GM12864 (cell line): ENCODE measurements at places on chromosomes 2 and 18.

DNA sequence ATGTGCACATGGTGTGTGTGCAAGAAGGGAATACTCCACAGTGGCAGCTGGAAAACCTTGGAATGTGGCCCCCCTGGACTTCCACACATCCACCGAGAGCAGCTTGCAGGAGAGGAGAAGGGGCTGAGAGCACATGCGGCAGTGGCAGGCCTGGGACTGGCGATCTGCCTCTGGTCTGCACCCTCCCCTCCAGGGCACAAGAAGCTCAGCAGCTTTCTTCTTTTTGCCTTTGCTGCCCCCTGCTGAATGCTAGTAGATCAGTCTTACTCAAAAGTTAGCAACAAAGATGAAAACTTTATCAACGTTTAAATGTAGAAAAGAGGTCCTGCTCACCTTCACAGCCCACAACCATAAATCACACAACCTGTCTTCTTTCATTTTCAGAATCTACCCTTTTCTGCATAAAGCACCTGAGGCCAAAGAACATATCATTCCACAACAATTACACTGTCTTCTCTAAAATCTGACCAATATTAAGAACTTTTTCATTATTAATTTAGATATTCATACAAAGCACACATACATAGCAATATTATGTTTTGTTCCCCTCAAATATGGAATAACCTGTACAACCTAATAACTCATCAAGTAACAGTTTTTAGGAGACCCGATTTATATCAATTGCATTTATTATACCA is 34.6 kb downstream of the TGFBRAP1 start:
- no peak for DNase-seq

- DNase-seq, result no peak
These were observed 11.2 kb downstream of the ZNF385B start for GRCh38 chr2:179850188-179850587.

GRCh38 chr2:240250985-240251847 is 110.8 kb upstream of the OTOS start:
- no peak for DNase-seq

DNA sequence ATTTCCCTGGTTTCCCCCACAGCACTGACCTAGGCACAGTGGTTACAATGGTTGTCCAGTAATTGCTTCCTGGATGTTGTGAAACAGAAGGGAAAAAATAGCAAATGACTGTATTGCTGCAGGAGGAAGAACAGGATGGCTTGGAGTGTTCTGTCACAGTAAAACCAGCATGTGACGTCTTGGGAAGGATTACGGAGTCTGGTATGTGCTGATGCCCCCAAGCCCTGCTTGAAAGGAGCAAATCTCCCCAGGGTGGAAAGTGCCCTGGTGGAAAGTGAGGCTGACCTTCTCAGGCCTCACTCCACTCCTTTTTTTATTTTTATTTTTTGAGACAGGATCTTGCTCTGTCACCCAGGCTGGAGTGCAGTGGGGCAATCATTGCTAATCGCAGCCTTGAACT is 7.8 kb downstream of the RAB11FIP5 start:
- no peak for DNase-seq

DNA sequence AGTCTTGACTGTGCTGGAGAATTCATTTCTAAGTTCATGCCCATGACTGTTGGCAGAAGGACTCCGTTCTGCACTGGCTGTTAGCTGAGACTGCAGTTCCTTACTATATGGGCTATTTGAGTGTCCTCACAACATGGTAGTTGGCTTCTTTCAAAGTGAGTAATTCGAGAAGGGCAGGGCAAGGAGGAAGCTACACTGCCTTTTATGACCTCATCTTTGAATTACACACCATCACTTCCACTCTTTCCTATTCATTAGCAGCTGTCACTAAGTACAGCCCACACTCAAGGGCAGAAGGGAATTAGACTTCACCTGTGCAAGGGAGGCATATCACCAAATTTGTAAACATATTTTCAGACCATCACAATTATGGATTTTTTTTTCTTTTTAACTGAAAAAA is 55.9 kb upstream of the EPAS1 start:
- no peak for DNase-seq

DNA sequence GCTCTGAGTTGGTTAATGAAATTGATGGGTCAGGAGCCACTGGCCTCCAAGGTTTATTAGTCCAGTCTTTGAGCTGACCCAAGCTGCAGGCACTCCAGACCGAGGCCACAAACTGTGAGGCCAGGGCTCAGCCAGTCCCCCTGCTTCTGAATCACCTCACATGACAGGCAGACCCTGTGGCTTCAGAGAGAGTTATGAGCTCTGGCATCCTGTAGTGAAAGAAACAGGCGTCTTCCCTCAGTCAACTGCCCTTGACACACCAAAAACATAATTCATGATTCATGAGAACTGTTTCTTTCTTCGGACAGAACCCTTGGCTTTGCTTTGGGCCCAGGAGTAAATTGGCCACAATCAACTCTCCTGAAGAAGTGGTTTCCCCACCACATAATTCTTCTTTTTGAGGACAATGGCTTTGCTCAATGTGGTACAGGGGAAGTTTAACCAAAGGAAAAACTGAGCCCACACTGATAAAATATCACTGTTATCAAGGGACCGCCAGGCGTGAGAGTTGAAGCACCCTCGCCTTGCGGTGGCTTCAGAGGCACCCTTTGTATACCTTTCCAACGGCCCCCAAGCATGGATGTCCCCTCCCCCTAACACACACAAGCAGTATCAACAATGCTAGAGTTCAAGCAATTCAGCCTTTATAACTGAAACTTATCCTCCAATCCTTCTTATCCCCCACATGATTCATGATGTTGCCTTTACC is 226.9 kb downstream of the CYRIA start:
- DNase-seq, result no peak

- DNase-seq, result no peak
These were observed 1.4 kb downstream of the GPR35 start for GRCh38 chr2:240626531-240627300.

DNA sequence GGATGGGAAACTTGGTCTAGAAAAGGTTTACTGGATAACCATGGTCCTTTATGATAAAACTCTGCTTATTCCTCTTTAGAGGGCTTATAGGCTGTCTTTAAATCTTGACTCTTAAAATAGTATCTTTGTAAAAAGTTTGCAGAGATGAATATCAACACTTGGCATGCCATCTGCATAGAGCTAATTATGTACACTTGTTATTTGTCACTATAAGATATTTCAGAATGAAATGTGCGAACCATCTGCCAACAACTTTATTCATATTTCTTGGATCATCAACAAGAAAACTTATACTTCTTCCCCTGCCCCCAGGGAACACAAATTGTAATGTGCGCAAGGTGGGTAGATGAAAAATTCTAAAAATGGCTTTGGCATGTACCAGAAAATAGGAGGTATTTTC is 653.0 kb upstream of the CHAC2 start:
- no peak for DNase-seq

DNA sequence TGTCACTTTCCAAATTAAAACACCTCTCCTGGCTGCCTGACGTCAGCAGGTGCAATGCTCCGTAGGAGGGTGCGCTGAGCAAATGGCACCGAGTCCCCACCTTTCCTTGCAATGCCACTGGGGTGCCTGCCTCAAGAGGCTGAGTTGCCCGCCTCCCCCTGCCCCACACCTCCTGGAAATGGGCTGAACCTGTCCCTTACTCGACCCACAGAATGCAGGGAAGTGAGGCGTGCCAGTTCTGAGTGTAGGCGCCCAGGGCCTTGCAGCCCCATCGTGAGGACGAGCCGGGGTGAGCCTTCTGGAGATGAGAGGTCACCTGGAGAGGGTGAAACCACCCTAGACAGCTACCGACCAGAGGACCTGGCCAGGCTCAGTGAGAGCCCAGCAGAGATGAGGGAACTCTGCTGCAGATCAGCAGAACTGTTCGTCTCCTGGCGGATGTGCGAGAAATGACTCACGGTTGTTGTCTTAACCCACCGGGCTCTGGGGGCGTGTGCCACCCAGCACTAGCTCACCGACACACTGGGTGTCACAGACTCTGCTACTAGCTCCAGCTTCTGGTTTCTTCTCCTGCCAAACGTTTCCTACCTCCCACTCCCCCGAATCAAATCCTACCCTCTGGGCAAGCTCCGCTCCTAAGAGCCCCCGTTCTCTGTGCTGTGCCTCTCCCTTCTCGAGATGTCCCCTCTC is 168.7 kb upstream of the HDAC4 start:
- no peak for DNase-seq

GRCh38 chr2:147037048-147037447 is 807.8 kb upstream of the ACVR2A start:
- DNase-seq, result no peak

DNA sequence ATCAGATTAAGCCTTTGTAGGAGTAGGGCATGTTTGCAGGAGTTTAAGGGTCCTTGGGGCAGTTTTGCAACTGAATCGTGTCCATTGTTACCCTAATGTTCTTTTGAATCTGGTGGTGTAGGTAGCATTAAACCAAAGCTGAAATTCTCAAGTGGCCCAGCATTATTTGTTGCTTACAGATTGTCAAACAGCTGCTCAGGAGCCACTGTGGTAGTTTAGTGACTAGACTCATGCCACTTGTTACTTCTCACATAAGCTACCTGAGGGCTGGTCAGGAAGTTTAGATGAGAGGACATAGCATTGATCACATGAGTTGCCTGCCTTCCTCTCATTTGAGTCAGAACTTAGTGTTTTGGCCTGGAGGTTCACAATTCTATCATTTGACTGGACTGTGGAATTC is 157.6 kb downstream of the HAUS1 start:
- no peak for DNase-seq

- no peak for DNase-seq
These were observed 22.4 kb upstream of the ARMC9 start for GRCh38 chr2:231176066-231176465.

GRCh38 chr2:190350371-190350770 is 7.0 kb downstream of the INPP1 start:
- DNase-seq, result no peak

GRCh38 chr2:128178149-128178649 is 87.2 kb downstream of the UGGT1 start:
- no peak for DNase-seq

DNA sequence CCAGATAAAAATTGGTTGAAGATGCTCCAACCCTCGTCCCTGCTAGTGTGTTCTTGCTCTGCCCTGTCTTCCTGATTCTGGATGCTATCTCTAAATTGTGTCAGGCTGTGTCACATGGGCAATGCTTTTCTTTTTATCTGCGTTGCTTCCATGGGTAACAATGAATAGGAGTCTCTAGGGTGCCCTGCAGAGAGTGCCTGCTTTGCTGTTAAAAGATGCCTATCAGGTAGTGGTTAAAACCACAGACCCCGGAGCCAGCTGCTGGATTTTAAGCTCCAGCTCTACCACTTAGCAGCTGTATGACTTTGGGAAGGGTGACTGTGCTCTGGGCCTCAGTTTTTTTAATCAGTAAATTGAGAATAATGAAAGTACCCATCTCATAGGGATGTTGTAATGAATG is 340.3 kb downstream of the PLCL1 start:
- no peak for DNase-seq

- DNase-seq, result no peak
These were observed 89.6 kb downstream of the ACAA2 start for GRCh38 chr18:49723648-49724180.
